Neural progenitor cell (in vitro differentiated cells): ENCODE measurements at places on chromosomes 16 and 17. TPM values are rescaled to one million over a fixed set of nuclear protein-coding genes. Genes with fewer than 3 reads are reported as not detected.

EMC8 gene
- total RNA-seq = 25.1 and 38.7 TPM in 2 replicates

NPIPA7 gene
- total RNA-seq = 5.6 and 5.9 TPM in 2 replicates

UNC13D gene
- 0.09 and 0.96 TPM in 2 replicates for total RNA-seq

- DNase-seq = no peak
- H3K27ac ChIP-seq = no peak overlapping the region
- H3K36me3 ChIP-seq = no peaks in the 10 kb centered on the region
- H3K4me1 ChIP-seq = peaks cover 13% of the 10 kb centered on the region
- no peak overlapping the region for H3K4me3 ChIP-seq
- peaks cover 16% of the 10 kb centered on the region for H3K27me3 ChIP-seq
Measured at GRCh38 chr17:76567634-76568432, 17.8 kb downstream of the ST6GALNAC2 start.

- H3K36me3 ChIP-seq = no peaks in the 10 kb centered on the region
- no peak overlapping the region for H3K27ac ChIP-seq
- H3K27me3 ChIP-seq = peaks cover 6% of the 10 kb centered on the region
- peaks cover 16% of the 10 kb centered on the region for H3K4me1 ChIP-seq
Measured at GRCh38 chr17:45228763-45229539, 7.3 kb downstream of the FMNL1 start.

GRCh38 chr16:58563235-58563634 is 47.9 kb downstream of the SETD6 start:
- H3K4me3 ChIP-seq = no peak overlapping the region
- no peak for DNase-seq
- H3K27me3 ChIP-seq = no peaks in the 10 kb centered on the region
- no peak overlapping the region for H3K27ac ChIP-seq
- peaks cover 26% of the 10 kb centered on the region for H3K36me3 ChIP-seq

DNA sequence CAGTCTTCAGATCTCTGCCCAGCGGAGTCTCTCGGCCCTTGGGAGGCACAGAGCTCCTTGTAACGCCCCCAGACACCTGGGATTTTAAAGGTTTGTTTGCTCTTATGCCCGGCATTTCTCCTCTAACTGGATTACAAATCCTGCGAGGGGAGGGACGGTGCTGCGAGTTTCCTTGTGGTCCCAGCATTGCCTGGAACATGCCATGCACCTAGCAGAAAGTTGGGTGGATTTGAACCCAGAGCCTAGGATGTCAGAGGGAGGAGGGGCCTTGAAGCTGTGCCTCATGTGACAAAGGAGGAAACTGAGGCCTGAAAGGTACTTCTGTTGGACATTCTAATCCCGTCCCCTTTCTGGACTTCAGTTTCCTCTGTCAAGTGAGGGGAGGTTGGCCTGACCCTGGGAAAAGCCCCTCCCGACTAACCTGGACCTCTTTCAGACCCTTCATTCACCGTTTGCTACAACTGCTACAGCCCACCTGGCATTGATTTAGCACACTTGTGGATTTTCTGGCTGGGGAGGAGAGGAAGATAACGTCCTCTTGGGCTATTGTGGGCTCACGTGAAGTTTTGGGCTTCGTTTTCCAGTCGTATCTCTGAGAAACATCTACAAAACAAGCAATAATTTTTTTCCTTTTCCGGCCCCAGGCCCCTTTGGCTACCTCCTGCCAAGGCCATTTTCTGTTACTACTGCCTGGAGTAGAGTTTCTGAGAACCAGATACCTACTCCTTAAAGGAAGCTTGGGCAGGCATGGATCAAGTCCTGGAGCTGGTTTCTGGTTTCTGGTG is 30.9 kb downstream of the MRC2 start:
- DNase-seq = no peak
- H3K27me3 ChIP-seq = no peaks in the 10 kb centered on the region
- no peak overlapping the region for H3K4me3 ChIP-seq
- H3K4me1 ChIP-seq = peaks cover 33% of the 10 kb centered on the region
